ENCODE measurements at places on chromosomes 3 and 15.

DNA sequence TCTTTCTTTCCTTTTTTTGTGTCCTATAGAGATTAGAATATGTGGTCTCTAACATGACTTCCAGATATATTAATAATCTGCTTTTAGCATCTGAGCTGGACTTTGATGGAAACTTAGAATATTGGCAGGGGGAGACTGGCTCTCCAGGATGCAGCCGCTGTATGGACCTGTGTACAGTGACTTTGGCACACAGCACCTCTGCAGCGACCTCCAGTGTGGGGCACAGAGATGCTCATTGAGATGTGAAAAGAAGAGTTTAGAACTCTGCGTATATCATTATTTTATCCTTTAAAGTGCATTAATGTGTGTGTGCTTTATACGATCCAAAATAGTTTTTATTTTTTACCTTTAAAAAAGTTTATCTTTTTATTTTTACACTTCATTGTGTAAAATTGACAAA, 18.3 kb downstream of the CFAP161 start:
- no peak for DNase-seq

- no peak for DNase-seq
Measured at GRCh38 chr3:15782429-15782828, 15.3 kb downstream of the ANKRD28 start.

GRCh38 chr3:73759297-73759711, 134.6 kb upstream of the PDZRN3 start:
- no peak for DNase-seq

- DNase-seq = no peak
Measured at GRCh38 chr3:125123451-125124305, 67.9 kb upstream of the HEG1 start.

- no peak for DNase-seq
Measured at GRCh38 chr3:51581524-51581923, 43.0 kb downstream of the RAD54L2 start.

- no peak for DNase-seq
Measured at GRCh38 chr15:69652751-69653305, 200.2 kb downstream of the RPLP1 start.

DNA sequence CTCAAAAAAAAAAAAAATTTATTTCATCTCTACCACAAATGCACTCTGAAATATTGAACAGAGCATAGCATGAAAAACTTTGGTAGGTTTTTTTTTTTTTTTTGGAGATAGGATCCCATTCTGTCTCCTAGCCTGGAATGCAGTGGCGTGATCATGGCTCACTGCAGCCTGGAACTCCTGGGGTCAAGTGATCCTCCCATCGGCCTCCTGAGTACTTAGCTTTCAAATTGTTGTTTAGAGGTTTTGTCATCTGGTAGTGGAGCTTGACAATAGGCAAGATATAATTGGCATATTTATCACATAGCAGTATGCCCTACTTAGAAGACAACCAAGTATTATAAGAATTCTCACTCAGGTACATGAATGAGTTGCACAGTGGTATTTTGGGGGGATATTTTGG, 234.2 kb upstream of the ST8SIA2 start:
- DNase-seq = no peak

DNA sequence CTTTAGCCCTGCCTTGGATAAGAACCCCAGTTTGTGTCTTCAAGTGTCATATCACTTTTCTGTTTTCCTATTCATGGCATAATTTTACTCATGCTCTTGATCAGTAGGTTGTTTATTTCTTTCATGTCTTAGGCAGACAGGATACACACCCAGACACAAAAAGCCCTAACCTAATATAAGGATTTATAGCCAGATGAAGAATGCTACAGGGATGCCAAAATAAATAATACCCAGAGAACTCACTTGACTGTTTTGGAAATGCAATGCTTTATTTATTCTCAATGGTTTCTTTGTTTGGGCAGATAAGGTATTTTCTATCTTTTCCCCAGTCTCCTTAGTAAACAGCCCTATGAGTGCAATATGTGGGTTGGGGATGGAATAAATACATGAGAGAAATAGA, 424.0 kb upstream of the PDZRN3 start:
- no peak for DNase-seq

DNA sequence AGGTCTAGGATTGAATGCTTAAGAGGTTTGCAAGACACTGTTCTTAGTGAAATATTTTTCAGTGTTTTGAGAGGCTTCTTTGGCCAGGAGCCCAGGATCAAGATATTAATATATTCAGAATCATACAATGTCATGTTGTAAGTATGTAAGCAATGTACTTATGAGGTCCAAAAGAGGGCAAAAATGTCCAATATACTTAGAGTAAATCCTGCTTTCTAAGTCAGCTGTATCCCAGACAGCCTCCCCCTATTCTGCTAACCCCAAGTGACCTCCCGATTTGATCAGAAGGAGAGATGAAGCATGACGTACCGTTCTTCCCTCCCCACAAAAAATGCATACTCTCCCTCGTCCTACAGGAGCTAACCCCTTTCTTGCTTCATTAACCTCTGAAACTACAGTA, 70.9 kb downstream of the CHAC1 start:
- no peak for DNase-seq

DNA sequence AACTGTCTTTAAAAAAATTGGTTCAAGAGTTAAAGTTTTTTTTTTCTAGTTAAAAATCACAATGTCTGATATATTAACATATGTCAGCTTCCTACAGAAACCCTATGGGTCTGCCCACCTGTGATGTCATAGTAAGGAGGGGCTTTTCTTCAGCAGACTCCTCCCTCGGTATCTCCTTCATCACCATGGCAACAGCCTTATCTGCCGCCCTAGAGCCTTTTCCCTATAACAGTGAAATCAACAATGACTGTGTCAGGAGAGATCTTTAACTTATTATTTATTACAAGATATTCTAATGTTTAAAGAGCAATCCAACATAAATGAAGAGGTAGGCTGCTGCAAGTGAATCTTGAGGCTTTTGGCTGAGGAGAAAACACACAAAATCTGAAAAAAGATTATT, 138.7 kb downstream of the PEX5L start:
- DNase-seq = no peak

GRCh38 chr3:106068795-106069194, 200.0 kb upstream of the CBLB start:
- no peak for DNase-seq

DNA sequence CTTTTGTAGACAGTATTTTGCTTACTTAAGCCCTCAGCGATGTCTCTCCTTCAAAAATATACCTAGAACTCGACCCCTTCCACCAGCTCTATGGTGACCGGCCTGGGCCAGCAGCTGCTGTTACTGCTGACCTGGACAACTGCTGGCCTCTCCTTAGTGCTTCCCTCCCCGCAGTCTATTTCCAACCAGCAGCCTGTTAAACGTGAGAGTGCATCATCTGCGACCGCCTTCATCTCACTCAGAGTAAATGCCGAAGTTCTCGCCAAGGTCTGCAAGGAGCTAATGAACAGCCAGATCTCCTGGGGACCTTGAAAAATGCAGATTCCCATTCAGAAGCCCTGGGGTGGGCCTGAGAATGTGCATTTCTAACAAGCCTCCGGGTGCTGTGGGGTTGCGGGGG, 86.7 kb downstream of the RPLP1 start:
- no peak for DNase-seq

GRCh38 chr15:75163150-75163564, 38.5 kb upstream of the C15orf39 start:
- DNase-seq = no peak

DNA sequence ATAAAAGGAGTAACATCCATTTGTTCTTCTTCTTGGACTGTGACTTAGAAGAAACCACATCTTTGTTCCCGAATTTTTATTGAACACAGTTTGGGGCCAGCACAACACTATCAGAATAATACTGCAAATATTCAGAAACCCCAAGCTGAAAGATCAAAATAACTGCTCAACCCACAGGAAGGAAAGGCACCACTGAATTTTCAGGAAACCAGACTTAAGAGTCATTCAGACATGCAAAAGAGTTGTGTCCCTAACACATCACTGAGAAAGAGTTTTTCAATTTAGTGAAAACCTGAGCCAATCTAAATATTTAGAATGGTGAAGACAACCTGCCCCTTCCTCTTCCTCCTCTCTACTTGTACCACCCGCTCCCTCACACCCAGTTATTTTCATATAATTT, 295.0 kb upstream of the RORA start:
- DNase-seq = no peak

GRCh38 chr3:154786724-154787123, 293.4 kb upstream of the MME start:
- no peak for DNase-seq

DNA sequence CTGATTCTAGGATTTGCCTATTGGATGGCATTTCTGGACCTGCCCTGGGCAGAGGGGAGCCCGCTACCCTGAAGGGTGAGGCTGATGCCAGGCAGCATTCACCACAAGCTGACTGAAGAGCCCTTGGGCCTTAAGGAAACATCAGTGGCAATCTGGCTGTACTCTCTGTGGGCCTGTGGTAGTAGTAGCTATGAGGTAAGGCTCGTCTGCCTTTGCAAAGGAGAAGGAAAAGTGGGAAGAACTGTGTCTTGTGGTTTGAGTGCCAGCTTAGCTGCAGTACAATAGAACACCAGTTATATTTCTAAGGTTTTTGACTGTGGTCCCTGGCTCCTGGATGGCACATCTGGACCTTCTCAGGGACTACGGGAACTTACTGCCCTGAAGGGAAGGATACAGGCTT, 51.5 kb downstream of the SPTSSB start:
- DNase-seq = no peak

DNA sequence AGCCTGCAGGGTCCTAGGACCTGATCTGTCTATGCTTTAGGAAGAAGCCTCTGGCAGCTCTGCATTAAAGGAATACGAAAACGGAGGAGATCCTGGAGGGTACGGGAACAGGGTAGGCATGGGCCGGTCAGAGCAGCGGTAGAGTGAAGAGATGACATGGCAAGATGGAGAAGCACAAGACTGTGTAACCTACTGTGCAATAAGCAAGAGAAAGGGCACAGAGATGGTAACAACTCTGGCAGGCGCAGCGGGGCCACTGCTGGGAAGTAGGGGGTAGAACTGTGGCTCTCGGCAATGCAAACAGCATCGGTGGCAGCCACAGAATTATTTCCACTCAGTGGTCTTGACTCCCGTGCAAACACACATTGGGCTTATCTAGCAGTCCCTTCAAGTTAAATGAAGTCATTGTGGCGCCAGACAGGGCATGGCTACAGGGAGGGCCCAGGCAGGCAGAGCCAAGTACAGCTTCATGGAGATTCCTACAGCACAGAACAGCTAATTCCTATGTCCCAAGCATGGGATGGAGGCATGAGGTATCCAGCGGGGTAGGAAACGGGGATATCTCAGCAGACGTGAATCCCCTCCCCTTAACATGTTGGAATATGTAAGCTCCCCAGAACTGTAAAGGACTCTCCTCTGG, 28.8 kb downstream of the WHAMM start:
- no peak for DNase-seq

DNA sequence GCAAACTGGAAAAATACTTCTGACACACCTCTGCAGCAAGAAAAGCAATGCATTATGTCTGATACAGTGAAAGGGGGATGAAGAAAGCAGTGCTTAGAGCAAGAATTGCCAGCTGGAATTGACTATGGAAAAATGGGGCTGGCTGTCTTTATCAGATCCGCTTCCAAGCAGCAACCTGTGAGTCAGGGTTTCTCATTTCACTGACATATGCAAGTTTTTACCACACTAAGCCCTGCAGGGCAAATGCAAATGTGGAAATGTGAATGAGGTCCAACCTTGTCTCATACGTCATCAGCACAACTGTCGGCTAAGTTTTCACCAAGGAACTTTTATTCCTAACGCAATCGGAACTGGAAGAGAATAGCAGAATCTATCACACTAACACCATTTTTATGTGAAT, 172.5 kb upstream of the GADL1 start:
- DNase-seq = no peak

- DNase-seq = no peak
Measured at GRCh38 chr3:59796456-59796855, 746.6 kb upstream of the CFAP20DC start.

DNA sequence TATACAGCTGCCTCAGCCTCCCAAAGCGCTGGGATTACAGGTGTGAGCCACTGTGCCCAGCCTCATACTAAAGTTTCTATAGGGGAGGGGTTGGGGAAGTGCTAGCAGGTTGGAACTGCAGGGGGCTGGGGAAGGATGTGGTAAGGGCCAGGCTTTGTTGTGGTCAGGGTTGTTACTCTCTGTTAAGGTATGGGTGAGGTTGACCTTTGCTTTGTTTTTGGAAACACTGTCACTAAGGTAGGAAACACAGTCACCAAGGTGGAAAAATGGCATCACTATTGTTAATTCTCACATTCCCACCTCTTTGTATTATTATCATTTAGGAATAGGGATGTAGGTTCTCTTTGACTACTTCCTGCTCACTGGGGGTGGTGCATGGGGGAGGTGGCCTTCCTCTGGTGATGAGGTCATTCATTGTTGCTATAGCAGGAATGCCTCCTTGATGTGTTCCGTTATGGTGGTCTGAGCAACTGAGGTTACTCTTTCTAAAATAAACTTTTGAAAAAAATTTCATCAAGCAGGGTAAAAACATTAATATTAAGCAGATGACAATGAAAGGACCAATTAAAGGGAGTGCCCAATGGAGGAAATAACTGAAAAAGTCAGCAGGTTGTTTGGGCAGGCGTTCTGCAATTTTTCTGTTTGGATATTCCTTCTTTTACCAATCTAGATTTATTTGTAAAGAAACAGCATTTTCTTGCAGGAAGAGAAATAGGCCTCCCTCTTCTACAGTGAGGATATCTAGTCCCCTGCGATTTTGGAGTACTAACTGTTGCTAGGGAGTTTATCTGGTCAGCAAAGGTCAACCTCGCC, 150.5 kb downstream of the WDR76 start:
- no peak for DNase-seq

DNA sequence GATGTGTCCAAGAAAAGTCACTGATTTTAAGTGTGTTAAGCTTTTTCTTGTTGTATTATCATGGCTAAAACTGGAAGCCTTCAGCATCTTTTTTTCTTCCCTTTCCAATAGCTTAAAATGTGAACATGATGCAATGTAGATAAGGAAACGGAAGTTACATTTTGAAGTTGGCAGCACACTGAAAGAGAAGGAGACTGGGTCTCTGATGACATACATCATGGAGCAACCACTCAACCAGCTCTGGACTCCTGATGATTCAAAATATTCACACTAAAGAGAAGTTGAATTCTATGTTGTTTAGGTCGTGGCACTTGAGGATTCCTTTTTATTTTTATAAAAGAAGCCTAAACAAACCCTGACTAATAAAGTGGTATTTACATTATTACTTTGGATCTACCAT, 488.3 kb upstream of the ALCAM start:
- DNase-seq = no peak

GRCh38 chr15:79700951-79701480, 195.8 kb downstream of the MTHFS start:
- DNase-seq = no peak

DNA sequence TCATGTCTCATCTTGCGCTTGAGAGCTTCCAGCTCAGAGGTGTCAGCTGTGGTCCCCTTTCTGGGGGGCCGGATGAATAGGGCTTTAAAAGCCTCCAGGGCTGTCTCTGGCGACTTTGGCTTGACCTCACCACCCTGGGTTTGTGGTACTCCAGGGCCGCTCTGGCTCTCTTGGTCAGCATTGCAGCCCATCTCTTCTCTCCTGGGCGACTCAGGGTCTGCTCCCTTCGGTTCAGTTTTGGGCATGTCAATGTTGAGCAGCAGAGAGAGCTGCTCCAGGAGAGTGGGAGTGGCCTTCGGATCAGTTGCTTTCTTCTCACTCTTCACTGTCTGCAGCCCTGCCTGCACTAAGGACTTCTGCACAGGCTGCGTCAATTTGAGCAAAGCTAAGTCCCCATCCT, 127.9 kb downstream of the FMN1 start:
- no peak for DNase-seq

- no peak for DNase-seq
Measured at GRCh38 chr3:28863186-28863585, 417.7 kb upstream of the RBMS3 start.
